ENCODE measurements at places on chromosomes 7 and 10.

GRCh38 chr7:87318741-87319140 is 26.7 kb upstream of the CROT start:
- DNase-seq, result no peak

DNA sequence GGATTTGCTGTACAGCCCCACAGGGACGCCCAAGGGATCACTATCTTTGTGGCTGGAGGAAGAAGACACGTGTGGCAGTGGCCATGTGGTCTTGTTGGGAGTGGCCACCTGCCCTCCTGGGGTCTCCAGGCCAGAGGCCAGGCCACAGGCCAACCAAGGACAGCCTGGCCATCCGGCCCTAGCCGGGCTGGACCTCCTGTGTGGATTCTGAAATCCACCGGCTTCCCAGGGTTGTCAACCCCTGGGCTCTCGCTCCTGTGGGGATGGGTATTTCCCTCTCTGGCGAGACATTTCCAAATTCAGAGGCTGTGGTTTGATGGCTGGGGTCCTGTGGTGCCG is 31.5 kb upstream of the CFAP46 start:
- no peak for DNase-seq

DNA sequence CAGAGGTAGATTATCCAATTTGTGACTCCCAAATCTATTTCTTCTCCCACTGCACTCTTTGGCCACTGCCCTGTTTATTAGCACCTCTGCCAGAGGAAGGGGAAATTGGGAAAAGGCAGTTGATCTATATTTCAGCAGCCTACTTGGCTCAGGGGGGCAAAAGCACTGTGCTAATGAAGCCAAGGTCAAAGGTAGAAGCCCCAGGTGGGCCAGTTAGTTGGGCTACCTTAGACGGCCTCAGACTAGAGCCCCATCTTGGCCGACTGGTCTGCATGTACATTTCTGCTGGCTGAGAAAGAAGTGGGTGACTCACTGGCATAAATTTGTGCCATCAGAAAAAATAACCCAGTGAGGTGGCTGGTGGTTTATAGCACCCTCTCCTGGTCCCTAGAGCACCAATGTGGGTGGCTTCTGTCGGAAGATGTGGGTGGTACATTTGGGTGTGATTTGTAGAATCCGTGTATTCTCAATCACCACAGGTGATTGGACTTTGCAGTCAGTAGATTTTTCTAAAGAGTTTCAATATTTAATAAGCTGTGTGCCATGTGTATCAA is 293.3 kb upstream of the MKI67 start:
- DNase-seq, result no peak

GRCh38 chr7:89681448-89681847 is 472.8 kb upstream of the STEAP1 start:
- DNase-seq, result no peak

DNA sequence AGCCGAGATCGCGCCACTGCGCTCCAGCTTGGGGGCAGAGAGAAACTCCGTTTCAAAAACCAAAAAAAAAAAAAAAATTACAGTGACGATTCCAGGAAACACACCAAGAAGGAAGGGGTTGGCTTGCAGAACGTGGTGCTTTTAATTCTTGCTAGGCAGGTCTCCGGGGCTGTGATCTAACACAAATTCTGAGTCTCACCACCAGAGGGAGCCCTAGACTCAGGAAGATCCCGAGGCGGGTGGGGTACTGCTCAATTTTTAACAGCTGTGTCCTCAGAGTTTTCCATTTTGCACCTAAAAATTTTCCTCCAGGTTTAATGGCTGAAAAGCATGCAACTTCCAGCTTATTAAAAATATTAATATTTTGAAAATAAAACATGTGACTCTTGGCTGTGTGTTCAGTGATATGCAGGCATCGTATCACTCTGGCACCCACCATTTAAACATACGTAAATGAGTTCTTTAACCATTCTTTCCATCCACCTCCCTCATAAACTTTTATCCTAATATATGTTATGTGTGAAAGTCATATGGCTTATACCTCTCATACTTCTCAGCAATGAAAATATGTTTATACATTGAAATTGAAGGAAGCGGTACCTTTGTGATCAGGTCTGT is 26.5 kb upstream of the NUB1 start:
- peak; percentile 62 for DNase-seq

GRCh38 chr10:98097616-98098015 is 36.8 kb upstream of the R3HCC1L start:
- DNase-seq, result peak; percentile 42

- DNase-seq, result no peak
Observed at GRCh38 chr7:69992938-69993337, 394.7 kb downstream of the AUTS2 start.

GRCh38 chr7:150988230-150989226 is 2.3 kb upstream of the NOS3 start:
- peak; percentile 44 for DNase-seq

DNA sequence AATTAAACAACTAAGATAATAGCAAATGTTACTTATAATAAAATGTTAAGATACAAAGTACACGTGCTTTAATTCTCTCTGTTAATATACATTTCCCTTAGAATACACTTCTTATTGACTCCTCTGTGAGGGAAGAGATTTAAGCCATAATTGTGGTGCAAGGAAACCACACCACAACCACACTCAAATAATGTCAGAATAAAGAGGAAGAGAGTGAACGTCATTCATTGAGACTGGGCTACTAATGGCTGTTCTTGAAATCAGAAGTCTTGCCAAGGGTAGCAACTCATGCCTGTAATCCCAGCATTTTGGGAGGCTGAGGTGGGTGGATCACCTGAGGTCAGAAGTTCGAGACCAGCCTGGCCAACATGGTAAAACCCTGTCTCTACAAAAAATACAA is 10.0 kb downstream of the FAM171A1 start:
- DNase-seq, result no peak

DNA sequence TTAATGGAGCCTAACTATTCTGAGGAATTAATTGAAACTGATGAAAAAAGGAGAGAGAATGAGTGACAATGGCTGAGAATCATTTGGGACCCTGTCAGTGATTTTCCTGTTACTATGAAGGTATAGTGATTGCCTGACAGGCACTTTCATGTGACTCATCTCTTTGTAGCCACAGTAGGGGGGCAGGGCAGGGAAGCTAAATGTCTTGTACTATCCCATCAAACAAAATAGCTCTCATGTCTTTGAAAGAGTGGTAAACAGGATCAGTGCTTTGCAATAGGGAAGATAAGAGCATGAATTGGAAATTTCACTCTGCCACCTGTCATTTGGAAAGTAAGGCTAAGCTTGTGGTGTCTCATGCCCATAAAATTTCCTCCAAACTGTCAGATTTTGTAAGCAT is 94.5 kb upstream of the GSDME start:
- no peak for DNase-seq

DNA sequence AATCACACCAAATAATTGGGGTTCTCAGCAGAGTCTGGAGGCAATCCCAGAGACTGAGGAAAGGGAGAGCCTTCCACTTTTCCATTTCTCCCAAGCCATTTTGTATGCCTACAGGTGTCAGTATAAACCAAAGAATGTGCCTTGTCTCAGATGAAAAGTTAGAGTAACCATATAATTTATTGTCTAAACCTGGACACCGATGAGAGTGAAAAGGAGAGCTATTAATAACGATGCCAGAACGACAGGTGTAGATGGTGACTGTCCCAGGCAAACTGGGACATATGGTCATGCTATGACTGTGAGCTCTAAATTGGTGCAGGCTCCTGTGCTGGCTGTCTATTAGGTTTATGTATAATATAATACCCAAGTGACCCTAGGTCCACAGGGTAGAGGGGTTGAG is 219.6 kb downstream of the ARHGAP12 start:
- DNase-seq, result no peak

GRCh38 chr10:110456046-110456445 is 41.7 kb upstream of the DUSP5 start:
- no peak for DNase-seq

DNA sequence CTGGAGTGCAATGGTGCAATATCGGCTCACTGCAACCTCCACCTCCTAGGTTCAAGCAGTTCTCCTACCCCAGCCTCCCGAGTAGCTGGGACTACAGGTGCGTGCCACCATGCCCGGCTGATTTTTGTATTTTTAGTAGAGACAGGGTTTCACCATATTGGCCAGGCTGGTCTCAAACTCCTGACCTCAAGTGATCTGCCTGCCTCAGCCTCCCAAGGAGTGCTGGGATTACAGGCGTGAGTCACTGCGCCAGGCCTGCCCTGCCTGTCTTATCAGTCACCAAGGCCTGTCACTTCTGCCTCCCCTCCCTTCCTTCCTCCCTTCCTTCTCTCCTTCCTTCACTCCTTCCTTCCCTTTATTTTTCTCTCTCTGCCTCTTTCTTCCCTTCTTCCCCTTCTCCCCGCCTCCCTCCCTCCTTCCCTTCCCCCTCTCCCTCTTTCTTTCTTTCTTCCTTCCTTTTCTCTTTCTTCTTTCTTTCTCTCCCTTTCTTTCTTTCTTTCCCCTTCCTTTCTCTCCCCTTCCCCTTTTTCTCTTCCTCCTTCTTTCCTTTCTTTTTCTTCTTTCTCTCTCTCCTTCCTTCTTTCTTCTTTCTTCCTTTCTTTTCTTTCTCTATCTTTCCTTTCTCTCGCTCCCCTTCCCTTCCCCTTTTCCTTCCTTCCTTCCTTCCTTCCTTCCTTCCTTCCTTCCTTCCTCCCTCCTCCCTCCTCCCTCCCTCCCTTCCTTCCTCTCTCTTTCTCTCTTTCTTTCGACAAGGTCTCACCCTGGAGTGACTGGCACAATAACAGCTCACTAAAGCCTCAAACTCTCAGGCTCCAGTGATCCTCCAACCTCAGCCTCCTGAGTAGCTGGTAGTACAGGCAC is 3.1 kb upstream of the ST7 start:
- DNase-seq, result no peak

GRCh38 chr7:100673942-100674410 is 436 bp downstream of the GNB2 start:
- DNase-seq, result no peak

GRCh38 chr10:50280049-50280841 is 28.9 kb upstream of the ASAH2 start:
- no peak for DNase-seq

GRCh38 chr10:77949167-77949566 is 22.6 kb upstream of the DLG5 start:
- DNase-seq, result no peak

GRCh38 chr7:134462337-134462925 is 3.5 kb upstream of the AKR1B1 start:
- no peak for DNase-seq

GRCh38 chr7:47710201-47710935 is 128.5 kb upstream of the TNS3 start:
- DNase-seq, result no peak

DNA sequence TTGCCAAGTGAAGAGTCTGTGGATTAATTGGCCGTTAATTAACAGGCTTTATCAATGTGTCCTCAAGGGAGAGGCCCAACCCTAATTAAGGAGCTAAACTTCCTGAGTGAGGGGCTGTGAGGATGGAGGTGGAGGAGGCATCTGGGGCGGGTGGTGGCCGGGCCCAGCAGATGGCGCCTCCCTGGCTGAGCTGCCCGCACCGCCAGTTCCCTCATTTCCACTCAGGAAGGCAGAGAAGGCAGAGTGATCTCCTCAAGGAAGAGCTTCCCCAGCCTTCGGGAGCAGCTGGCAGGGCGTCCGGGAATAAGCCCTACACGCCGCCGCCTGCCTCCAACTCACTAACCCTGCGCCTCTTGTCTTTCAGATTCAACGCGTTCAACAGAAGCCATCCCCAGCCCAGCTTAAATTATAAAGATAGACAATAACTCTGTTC is 112.2 kb downstream of the CYTH3 start:
- DNase-seq, result no peak

GRCh38 chr7:19713676-19714075 is 4.8 kb upstream of the POLR1F start:
- DNase-seq, result no peak

DNA sequence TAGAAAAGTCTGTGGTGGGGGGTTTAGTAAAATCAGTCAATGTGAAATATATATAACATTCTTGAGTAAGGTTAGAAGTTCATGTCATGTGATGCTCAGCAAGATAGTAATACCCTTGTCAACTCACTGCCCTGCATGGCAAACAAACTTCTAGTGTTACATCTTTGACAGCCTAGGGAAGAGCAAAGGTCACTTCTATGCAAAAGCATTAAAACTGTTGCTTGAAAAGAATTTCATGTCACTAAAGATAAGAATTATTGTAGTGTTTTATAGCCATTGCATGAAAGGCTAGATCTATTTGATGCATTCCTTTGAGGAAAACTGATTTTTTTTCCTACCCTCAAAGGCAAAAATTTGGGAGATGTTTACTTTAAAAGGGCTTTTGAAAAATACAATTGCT is 176.0 kb downstream of the SKAP2 start:
- DNase-seq, result no peak

- DNase-seq, result no peak
Observed at GRCh38 chr10:28970231-28970630, 292.9 kb downstream of the BAMBI start.

DNA sequence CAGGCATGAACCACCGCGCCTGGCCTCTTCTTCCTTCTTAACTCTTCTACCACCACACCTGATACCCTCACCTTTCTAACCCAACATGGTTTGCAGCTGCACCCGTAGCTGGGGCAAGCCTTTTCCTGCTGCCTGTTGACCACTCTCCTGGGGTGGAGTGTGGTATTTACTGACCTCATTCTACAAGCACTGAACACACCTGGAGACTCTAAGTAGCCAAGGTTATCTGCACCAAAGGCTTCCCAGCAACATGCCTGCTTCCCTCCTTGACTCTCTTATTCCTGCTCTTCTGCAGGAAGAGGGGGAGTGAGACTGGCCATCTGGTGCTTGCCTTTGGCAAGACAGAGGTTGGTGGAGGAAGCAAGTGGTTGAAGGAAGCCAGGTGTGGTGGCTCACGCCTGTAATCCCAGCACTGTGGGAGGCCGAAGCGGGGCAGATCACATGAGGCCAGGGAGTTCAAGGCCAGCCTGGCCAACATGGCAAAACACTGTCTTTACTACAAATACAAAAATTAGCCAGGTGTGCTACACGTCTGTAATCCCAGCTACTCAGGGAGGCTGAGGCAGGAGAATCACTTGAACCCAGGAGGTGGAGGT is 10.1 kb downstream of the ACTR1A start:
- no peak for DNase-seq

- no peak for DNase-seq
Observed at GRCh38 chr7:120997882-120998474, 9.5 kb downstream of the CPED1 start.

- no peak for DNase-seq
Observed at GRCh38 chr7:80218723-80219122, 84.1 kb downstream of the GNAI1 start.

DNA sequence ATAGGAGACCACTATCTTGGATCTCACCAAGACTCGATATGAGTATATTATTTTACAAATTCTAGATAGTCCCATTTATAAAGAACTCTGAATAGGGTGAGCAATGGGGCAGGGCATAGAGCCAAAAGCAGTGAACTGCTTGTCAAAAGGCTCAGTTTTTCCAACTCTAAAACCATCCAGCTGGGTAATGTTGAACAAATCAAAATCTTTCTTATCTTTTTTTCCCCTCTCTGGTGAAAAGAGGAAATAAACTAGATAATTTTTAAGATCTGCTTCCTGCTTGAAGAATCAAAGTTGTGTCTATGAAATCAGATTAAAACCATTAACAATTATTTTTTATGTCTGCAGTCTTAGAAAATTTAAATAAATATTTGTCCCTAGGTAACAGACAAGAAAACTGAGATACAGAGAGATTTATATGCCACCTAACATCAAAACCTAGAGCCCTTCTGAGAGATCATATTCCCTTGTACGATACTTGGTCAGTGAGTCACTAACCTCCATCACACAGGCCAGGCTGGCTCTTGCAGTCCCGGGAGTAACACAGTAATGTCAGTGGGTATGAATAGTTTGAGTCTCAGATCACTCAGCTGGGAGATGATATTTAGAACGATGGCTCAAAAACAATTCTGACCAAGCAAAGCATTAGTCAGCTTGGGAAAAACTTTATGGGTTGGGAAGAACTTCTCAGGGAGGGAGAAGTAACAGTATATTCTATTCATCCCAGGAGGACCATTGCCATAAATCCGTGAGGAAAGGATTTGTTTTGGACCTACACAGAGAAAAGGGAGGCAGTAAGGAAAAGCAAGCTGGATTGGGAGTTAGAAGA is 178.8 kb downstream of the REEP3 start:
- no peak for DNase-seq

Measured in NCI-H2029 treated with DMSO at 0.1 percent for 48 hours (cell line).